Fibroblast of skin of left quadriceps (primary cell): ENCODE measurements at places on chromosomes 6 and 20.
A peak's percentile ranks its signal among the peaks of the same experiment; 100 is the strongest.

- no peak for DNase-seq
These were observed 17.1 kb upstream of the ARMC2 start for GRCh38 chr6:108831104-108831503.

DNA sequence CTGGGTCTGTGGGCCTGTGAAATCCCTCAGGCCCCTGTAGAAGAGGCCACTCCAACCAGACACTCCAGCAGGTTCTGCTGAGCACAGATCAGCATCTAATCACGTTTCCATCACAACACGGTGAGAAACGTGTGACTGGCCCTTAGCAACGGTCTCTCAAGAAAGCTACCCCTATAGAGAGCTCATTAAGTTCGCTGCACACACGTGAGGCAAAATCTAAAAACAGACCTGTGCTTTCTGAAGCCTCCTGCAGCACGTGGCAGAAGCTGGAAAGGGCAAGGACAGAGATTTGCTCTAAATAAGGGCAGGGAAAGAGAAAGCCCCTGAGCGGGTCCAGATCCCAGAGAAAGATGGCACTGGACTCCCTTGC lies 56.5 kb downstream of the GPR6 start:
- DNase-seq, result no peak

DNA sequence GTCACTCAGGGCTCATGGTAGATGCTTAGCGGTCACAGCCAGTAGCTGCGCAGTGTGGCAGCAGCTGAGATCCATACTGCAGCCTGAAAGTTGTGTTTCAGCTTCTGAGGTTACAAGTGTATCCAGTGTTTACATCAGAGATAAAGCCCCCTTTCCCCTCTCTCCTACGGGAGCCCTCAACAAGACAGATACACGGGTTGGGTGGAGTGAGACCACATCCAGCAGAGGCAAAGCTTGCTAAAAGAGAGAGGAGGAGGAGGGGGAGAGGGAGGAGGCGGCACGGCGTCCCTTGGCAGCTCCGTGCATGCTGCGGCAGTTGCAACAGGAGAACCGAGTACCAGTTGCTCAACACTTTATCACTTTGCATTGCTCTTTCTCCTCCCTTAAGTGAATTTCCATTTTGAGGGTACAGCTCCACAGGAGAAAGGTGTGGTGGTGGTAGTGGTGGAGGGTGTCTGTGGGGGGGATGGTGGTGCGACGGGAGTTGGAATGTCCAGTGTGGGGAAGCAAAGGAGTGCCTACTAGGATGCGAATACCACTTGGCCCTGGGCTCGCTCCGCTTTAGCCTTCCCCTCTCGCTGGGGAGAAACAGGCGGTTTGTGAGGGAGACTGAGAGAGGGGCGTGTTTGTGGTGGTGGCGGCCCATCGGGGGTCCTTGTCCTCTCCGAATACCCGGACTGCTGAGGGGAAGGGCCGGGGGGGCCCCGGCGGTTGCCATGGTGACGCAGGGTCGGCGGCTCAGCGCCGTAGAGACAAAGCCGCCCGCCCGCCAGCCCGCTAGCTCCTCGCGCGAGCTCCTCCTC lies 405 bp upstream of the RNF182 start:
- DNase-seq, result peak; percentile 16

- DNase-seq, result no peak
These were observed 381.0 kb upstream of the ARID1B start for GRCh38 chr6:156396068-156396771.

GRCh38 chr6:2962636-2963035 lies 8.7 kb downstream of the SERPINB6 start:
- DNase-seq, result no peak

DNA sequence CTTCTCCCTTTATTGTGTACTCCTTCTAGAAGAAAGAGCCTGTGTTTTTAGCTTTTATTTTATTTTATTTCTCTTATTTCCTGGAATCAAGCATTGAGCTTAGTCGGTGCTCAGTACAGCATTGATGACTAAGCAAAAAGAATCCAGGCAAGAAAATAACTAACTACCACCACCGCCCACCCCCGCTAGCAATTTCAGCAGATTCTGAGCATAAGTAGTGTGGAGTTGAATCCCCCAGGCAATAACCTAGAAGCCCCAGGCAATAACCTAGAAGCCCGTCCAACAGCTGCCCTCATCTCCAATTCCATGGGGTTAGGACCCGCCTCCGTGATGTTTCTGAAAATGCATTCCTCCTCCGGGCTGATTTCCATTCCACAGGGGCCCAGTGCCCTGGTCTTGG lies 258.0 kb upstream of the TAB2 start:
- DNase-seq, result no peak

DNA sequence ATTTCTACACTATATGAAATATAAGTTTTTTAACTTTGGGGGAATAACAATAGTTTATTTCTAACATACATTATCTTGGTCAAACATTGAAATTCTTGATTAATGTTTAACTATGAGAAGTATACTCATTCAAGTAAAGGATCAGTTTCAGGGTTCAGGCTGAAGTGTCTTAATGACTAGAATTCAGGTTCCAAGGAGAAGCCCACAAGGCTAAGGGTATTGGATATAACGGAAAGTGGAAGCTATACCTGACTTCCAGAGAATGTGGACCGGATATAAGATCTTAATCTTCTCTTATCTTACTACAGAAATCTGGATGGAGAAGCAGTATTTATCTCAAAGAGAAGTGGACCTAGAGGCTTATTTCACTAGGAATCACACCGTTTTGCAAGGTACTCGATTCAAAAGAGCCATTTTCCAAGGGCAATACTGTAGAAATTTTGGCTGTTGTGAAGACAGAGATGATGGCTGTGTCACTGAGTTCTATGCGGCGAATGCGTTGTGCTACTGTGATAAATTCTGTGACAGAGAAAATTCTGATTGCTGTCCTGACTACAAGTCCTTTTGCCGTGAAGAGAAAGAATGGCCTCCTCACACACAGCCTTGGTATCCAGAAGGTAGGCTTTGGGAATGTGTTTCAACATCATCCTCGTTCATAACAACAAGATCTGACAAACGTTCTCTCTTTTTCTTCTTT lies at the start of gene TINAG:
Gene TINAG, plus strand, starts transcription at position 153 of the 697 bp plus-strand sequence. Its CDS starts 110 bp downstream, at position 263.
- DNase-seq, result no peak

DNA sequence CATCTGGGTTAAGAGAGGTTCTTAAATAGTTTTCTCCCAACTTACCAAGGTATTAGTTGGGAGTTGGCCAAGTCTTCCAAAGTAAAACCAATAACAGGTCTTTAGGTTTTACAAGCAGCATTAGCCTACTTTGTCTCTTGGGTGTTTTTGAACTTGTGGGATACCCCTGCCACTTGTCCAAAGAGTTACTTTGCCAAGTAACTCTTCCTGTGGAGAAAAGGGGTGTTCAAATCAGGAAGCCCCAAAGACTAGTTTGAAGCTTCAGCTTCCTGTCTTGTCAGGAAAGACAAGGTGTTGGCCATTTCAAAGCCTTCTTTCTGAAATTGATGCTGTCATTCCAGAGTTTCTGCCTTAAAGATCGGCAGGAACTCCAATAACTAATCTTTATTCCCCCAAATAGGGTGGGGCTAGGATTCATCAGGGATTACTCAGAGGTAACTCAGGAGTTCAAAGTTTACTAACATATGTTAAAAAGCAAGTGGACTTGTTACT lies 822 bp downstream of the RAB22A start:
- DNase-seq, result no peak

DNA sequence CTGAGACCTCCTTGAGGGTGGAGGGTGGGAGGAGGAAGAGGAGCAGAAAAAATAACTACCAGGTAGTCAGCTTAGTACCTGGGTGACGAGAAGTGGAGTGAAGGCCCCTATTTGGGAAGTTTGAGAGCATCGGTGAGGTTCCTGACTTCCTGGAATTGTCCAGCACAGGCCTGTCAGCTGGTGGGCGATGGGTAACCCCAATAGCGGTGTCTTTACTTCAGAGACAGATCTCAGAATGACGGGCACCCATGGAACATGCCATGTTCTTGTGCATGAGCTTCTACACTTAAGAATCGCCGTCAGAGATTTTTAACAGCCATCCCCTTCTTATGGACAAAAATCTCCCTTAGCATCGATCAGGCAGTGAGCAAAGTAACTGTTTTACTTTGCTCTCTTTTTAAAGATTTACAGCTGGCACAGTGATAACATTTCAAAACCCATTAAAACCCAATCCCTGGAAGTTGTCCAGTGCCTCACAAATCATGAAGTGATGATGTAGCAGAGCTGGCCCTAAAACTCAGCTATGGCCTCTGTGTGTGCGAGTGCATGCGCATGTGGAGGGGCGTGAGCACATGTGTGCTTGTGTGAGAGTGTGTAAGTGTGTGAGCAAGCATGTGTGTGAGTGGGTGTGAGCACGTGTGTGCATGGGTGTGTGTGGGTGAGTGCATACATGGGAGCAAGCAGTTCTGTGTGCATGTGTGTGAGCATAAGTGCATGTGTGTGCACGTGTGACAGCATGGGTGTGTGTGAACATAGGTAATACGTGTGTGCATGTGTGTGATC lies 85.2 kb downstream of the DLL1 start:
- DNase-seq, result no peak

GRCh38 chr6:29035951-29036350 lies 9.0 kb downstream of the OR2W1 start:
- no peak for DNase-seq

GRCh38 chr20:35838205-35838604 lies 66.4 kb downstream of the PHF20 start:
- no peak for DNase-seq

DNA sequence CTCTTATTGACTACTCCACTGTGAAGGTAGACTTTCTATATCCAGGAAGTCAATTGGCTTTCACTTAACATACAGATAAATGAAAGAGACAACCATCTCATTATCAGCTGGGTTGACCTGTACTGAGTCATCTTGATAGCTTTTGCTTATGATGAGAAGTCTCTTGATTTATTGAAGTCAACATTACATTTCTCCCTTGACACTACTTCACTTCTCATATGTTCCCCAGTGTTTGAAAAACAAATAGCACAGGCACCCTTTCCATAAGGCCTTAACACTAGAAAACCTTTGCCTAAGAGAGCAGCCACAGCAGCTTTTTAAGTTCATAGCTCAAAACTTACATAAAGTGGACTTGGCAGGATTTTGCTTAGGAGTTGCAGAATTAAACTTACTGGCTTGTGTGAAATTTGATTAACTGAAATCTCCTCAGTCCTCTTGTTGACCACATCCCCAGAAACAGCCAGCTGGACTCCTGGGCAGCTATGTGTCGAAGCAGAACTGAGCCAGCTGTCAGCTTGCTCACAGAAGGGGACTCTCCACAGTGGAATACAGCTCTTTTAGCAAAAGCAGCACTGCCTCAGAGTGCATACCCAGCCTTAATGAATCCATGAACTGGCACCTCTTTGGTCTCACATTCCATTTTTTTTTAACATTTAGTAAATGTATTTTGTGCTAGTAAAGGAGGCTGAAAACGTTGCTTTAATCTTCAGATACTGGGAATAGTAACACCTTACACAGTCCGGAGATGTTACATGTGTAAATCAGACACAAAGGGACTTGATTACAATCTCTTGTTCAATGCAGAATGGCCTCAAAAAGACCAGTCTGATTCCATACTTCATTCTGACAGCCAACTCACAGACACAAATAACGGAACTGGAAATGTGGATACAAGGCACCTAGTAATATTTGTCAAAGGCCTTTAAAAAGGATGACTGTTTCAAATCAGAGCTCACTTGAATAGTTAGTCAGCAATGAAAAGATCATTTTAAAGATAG lies 1532.7 kb downstream of the HACE1 start:
- DNase-seq, result no peak

- no peak for DNase-seq
These were observed 11.0 kb downstream of the SMPDL3A start for GRCh38 chr6:122799916-122800686.

DNA sequence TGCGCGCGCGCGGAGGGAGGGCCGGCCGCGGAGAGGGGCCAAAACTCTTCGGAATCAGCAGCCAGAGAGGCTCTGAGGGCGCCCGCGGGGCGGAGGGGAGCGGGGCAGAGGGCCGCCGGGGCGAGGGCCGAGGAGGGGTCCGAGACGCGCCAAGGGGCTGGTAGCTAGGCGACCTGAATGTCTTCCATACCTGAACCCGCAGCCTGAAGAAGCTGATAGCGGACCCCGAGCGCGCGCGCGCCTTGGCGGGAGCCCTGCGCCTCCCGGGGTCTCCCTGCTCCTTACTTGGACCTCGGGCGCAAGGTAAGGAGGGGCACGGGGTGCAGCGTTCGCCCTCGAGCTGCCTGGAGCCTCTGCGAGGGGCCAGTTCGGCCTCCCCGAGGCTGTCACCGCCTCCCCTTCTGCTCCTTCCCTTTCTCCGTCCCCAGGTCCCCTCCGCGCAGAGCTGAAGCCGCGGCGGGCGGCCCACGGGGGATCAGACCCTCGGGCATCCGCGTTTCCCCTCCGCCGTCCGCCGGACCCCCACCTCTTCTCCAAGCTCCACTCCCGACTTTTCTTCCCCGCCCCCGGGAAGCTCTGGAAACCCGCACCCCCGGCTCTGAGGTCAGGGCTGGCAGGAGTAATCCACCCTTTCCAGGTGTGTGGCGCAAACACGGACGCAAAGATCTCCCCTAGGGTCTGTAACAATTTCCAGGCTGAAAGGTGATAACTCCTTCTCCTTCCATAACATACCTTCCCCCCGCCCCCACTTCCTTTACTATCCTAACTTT lies 13.1 kb upstream of the DEK start:
- no peak for DNase-seq

GRCh38 chr6:169416249-169416648 lies 162.6 kb upstream of the THBS2 start:
- no peak for DNase-seq

GRCh38 chr6:55642366-55642765 lies 63.4 kb upstream of the HMGCLL1 start:
- DNase-seq, result no peak
